ENCODE measurements at places on chromosomes 6 and 20.
A peak's percentile ranks its signal among the peaks of the same experiment; 100 is the strongest.

DNA sequence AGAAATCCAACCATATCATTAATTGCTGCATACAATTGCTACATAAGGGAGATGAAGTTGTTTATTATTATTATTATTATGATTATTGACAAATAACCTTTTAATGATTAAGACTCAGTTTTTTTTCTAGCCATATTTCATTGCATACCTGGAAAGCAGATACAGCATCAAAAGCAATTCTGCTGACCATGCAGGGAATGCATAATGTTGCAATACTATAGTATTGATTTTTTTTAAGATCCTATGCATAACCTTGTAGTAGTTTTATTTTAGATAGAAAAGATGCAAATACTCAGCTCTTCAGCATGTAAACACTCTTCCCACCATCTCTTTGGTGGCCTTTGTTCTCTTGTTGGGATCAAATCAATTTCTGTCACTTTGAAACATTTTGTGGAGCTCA is 300.9 kb upstream of the MAP3K7 start:
- no peak for DNase-seq

DNA sequence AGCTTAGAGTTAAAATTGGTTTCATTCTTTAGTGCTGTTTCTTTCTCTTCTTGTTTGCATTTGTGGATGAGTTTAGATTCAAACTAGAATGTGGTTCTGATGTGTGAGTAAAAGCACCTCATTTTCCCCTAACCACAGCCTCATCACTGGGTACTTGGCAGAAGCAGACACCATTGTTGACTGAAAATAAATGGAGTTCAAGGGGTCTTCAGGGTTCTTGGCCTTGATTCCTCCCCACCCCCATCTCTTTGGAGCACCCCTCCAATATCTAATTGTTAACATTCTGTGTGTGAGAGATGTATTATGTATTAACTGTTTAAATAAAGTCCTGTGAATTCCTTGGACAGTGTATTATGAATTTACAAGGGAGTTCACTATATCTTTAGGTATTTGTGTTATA is 59.6 kb downstream of the JARID2 start:
- DNase-seq, result no peak

DNA sequence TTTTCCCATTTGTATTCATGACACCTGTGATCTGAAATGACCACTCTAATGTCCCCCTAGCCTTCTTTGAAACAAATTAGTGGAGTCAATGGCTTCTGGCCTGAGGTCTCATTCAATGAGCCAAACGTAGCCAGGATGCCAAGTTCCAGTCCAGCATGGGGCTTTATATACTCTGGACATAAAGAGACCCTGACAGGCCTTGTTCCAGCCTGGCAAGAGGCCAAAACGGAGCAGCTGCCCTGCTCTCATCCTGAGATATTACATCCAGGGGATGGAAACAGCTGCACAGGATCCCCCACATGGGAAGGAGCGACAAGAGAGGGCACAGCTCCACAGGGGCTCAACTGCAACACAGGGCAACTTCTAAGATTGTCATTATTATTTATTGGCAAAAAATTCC is 437.8 kb downstream of the CDH26 start:
- no peak for DNase-seq

- DNase-seq, result no peak
Measured at GRCh38 chr20:15703171-15703911, 869.9 kb downstream of the KIF16B start.

- no peak for DNase-seq
Measured at GRCh38 chr20:46423342-46423741, 16.9 kb upstream of the ELMO2 start.

- no peak for DNase-seq
Measured at GRCh38 chr6:4280707-4281106, 145.3 kb upstream of the ECI2 start.

- DNase-seq, result no peak
Measured at GRCh38 chr20:5481872-5482271, 165.1 kb upstream of the PROKR2 start.

GRCh38 chr6:143802833-143803565 is 40.1 kb upstream of the LTV1 start:
- DNase-seq, result no peak

GRCh38 chr6:43452896-43453295 is 2.5 kb downstream of the DLK2 start:
- no peak for DNase-seq

DNA sequence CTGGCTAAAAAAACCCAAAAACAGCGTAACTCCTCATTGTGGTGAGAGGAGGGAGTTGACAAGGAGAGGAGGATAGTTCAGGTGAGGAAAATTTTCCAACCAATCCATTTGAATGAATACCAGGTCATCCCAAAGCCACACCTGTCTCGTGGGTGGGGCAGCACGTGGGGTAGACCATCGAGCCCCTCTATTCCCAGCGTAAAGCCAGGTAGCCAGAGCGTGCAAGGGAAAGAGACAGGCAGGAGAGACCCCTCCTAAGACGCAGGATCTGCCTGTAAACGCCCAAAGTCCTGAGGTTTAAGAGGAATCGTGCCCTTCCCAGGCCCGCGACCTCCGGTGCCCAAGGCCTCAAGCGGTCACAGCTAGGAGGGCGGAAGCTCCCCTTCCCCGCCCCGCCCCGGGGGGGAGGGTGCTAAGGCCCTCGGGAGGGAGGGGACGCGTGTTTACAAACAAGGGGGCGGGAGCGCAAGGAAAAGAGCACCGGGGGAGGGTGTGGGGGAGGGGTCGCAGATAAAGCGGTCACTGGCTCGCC is 712 bp downstream of the RXRB start:
- DNase-seq, result peak; percentile 68

DNA sequence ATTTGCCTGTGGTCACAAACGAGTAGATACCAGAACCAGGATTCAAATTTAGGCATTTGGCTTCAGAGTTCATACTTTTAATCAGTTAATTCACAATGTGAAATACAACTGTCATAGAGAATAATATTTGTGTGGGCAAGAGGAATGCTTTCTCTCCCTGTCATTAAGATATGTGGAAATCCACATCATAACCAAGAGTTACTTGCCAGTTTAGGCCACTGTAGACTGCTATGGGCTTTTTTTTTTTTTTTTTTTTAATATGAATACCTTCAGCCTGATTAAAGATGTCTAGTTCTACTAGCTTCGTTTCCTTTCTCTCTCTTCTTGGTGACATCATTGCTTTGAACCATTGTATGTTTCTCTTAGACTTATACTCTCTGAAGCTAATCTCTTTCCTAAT is 244.9 kb downstream of the ZFAND3 start:
- DNase-seq, result no peak

Measured in stimulated activated CD8-positive, alpha-beta memory T cell treated with anti-CD3 and anti-CD28 coated beads, Interleukin-2, amount 100 ng/mL, for 48 hours (primary cell).